IMR-90 (cell line): ENCODE measurements at places on chromosomes 4 and X. TPM values are rescaled to one million over a fixed set of nuclear protein-coding genes. Genes with fewer than 3 reads are reported as not detected.

DNA sequence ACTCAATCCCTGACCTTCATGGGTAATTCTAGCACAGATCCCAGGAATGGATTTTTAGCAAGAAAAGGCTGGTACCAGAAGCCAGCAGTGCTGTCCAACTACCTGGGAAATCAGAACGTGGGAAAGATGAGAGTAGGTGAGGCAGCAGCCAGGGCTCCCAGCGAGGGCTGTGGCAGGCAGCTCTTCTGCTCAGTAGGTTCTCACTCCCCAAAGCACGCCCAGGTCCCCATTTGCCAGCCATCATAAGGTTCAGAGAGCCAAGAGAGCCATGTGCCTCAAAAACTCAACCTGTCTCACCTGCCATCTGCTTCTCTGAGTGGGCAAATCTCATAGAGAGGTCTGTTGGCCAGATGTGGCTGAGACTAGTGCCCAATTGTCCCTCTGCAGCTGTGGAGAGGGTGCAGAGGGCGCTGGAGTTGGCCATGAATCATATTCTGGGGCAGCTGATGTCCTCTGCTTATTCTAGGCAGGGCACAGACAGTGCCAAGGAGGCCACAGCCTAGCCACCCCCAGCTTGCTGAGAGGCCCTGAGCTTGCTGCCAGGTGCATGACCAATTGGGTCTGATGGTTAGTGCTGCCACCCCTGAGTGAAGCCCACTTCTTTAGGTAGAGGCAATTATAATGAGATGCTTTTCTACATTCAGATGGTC lies 81.7 kb upstream of the GATB start:
- H3K27me3 ChIP-seq = peaks cover 26% of the 10 kb centered on the region
- no peak overlapping the region for H3K4me3 ChIP-seq
- no peaks in the 10 kb centered on the region for H3K36me3 ChIP-seq
- no peak overlapping the region for H3K27ac ChIP-seq

USP26 gene
- not detected in 2 replicates for polyA plus RNA-seq

GAGE12H gene
- not detected in 2 replicates for polyA plus RNA-seq

DNA sequence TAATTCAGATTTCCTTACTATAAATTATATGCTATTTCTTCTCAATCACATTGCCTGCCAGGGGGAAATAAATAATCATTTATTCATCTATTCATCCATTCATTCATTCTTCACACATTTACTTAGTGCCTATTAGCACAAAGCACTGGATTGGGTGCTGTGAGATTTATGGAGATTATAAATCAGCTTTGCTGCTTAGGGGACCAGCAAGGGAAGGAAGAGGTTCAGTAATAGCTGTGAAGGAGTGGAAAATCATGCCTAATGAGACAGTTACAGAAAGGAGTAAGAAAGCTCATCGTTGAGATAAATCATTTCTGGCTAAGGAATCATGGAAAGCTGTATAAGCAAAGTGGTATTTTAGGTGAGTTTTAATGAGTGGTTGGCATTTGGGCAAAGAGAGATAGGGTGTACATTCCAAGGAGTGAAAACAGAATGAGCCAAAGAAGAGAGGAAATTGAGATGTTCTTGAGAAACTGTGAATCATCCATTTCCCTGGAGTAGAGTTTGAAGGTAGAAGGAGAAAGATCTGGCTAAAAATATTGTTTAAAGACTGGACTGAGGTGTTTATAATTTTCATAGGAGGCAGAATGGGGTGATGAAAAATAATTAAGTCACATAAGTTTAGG lies 9.6 kb downstream of the ARSJ start:
- H3K4me1 ChIP-seq = peaks cover 16% of the 10 kb centered on the region
- peaks cover 23% of the 10 kb centered on the region for H3K36me3 ChIP-seq
- H3K27ac ChIP-seq = no peak overlapping the region
- DNase-seq = no peak
- no peaks in the 10 kb centered on the region for H3K27me3 ChIP-seq

DNA sequence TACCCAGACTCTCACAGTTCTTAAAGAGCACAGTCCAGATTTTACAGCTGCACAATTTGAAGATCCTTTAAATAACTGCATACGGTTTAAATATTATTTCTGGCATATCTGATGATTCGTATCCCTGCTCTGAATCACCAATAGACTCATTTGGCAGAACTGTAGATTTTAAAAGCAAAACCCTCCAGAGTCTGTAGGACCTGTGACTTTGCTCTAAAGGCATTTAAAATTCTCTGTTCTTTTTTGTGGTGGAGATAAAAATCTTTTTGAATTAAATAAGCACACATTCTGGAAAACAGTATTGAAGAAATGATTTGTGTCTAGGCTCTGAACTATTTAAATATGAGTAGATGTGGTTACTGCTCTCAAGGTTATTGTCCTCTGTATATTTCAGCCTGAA lies 246.2 kb upstream of the PITX2 start:
- DNase-seq = peak; percentile 79
- peaks cover 2% of the 10 kb centered on the region for H3K4me1 ChIP-seq
- H3K27ac ChIP-seq = no peak overlapping the region
- no peaks in the 10 kb centered on the region for H3K36me3 ChIP-seq
- H3K4me3 ChIP-seq = no peak overlapping the region

- no peaks in the 10 kb centered on the region for H3K4me1 ChIP-seq
- no peaks in the 10 kb centered on the region for H3K36me3 ChIP-seq
- no peak for DNase-seq
- H3K27ac ChIP-seq = no peak overlapping the region
- peak overlapping the region; percentile 52 for H3K4me3 ChIP-seq
Observed at GRCh38 chr4:102344520-102344953, 745 bp downstream of the SLC39A8 start.

- no peaks in the 10 kb centered on the region for H3K27me3 ChIP-seq
- no peak for DNase-seq
- H3K27ac ChIP-seq = no peak overlapping the region
- H3K4me1 ChIP-seq = no peaks in the 10 kb centered on the region
Observed at GRCh38 chr4:180852738-180853137, 1390.5 kb upstream of the TENM3 start.
